ENCODE measurements at places on chromosomes 2 and 18.

GRCh38 chr2:173030561-173031490 lies 44.8 kb upstream of the MAP3K20 start:
- DNase-seq: no peak

DNA sequence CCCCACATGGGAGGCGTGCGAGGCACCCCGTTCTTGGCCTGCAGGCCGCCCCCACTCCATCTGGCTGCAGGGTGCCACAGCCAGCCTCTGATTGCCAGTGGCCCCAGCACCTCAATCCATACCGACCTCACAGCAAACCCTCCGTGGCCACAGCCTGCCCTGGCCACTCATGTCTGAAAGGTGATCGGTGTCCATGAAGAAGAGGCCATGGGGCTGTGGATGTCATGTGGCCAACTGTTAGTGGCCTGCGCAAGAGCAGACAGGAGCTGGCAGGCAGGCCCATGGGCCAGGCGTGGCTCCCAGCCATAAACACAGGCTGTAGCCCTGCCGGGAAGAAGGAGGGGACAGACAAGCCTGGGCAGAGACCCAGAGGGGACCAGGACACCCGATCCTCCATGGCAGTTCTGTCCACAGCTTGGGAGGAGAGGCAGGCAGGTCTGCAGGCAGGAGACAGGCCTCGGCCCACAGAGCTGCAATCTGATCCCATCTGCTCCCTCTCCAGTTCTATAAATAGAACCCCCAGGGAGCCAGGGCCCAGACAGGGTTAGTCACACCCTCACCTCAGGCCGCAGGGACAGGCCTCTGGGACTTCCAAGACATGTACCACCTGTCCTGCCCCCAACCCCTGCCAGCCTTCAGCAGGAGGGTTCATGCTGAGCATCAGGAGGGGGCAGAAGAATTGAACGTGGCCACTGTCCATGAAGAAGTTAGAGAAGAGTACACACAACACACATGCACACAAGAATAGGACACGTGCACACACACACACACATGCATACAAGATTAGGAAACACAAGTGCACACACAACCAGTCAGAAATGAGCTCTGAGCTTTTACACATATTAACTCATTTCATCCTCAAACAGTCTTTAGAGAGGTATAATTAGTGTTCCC lies 16.9 kb downstream of the STEAP3 start:
- DNase-seq: no peak

DNA sequence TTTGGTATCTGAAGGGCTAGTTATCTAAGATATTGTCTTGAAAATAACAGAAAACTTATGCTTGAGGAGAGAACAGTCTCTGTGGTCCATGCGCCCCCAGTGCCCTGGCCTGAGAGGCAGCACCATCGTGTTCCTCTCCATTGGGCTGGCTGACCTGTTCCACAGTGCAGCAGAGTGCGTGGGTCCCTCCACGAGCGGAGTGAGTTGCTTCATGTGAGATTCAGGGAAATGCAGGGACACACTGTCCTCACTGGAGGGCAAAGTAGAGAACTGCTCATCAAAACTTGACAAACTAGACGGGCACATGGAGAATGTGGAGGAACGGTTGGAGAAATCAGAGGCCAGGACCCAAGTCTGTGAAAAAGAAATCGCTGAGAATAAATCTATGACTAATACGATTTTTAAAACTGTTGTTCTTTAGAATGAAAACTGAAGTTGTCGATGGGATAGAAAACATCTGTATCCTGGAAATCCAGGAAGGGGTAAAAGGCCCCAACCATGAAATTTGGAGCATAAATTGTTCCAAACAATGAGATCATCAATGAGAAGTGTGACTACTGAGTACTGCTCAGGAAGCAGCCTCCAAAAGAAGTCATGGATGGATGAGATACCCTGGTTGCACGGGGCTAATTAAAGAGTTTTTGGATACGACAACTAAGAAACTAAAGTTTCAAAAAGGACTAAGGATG lies 58.1 kb downstream of the REV1 start:
- no peak for DNase-seq

GRCh38 chr18:36128907-36129299 lies 237 bp downstream of the SLC39A6 start:
- DNase-seq: no peak

DNA sequence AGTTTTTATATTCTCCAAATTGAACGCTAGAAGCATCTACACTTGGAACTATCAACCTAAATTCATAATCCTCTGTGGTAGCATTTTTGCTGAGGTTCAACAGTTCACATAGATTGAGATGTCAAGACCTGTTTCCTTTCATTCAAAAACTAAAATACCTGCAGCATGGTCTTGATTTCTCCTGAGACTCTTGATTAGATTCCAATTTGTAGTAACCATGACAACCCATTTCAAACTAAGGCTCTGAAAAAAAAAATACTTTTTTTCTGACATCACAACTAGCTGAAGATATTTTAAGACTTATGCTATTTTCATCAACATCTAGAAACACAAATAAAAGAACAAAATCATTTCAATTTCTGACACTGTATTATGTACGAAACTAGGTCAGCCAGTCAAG lies 29.8 kb downstream of the COBLL1 start:
- no peak for DNase-seq

DNA sequence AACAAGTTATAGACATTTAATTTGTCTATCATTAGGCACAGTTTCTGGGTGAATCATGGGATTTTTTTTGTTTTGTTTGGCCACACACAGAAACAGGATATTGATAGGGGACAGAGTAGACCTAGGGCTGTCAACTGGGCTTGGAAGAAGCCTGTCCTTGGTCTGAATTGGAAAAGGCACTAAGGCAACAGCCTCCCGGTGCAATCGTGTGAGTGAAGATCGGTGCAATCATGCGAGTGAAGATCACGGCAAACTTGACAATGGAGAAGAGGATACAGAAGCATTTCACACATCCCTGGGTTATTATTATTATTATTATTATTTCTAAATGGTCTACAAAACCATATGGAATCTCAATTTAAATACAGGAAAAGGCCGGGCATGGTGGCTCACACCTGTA lies 94.5 kb downstream of the ACKR3 start:
- no peak for DNase-seq

GRCh38 chr18:23580677-23581367 lies 5.5 kb downstream of the NPC1 start:
- no peak for DNase-seq
